Pancreas (tissue), 10 donors: ENCODE measurements at places on chromosomes 2 and 18. TPM values are rescaled to one million over a fixed set of nuclear protein-coding genes. Genes with fewer than 3 reads are reported as not detected.

Gene FHOD3
- 1.7 TPM for polyA plus RNA-seq

Gene SERPINB4
- not detected for polyA plus RNA-seq

Gene GAD1
- polyA plus RNA-seq = 0.73 TPM

Gene ST8SIA5
- polyA plus RNA-seq = 0.27 TPM

Gene STAT4
- polyA plus RNA-seq = 6.4 TPM

Gene VWA3B
- 0.07 TPM for polyA plus RNA-seq

Gene DSG4
- polyA plus RNA-seq = not detected

Gene AGPS
- 4.9 TPM for polyA plus RNA-seq

Gene ANKRD62
- 1.6 TPM for polyA plus RNA-seq

Gene ATP6V1C2
- polyA plus RNA-seq = 2.0 TPM

Gene SERPINB2
- polyA plus RNA-seq = 0.46 TPM

Gene TNFAIP6
- polyA plus RNA-seq = not detected

Gene GPR35
- polyA plus RNA-seq = 4.1 TPM

Gene PROM2
- polyA plus RNA-seq = 8.3 TPM

Gene FBXO41
- 4.9 TPM for polyA plus RNA-seq

Gene RAD51AP2
- polyA plus RNA-seq = 0.08 TPM

- DNase-seq = no peak
Observed at GRCh38 chr18:55064760-55065159, 105.5 kb upstream of the CCDC68 start.

DNA sequence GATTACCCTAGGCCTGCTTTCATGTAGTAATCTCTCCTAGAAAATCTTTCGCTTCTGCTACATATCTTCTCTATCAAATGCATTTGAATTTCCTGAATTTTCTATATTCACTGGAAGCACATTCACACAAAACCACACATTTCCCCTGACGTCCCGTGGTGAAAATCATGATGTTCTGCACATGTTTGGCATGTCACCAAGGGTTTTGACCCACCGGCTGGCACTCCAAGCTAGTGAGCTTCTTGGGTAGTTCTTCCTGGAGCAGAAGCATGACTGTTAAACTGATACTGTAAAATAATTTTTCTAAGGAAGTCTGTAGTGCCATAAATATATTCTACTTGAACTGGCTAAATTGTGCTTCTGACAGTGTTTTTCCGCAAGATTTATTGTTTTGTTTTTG, 510.1 kb upstream of the SLC8A1 start:
- DNase-seq = no peak

- DNase-seq = no peak
Observed at GRCh38 chr2:182110347-182110746, 124.7 kb downstream of the PPP1R1C start.

GRCh38 chr2:60595953-60596352, 42.5 kb upstream of the BCL11A start:
- no peak for DNase-seq

DNA sequence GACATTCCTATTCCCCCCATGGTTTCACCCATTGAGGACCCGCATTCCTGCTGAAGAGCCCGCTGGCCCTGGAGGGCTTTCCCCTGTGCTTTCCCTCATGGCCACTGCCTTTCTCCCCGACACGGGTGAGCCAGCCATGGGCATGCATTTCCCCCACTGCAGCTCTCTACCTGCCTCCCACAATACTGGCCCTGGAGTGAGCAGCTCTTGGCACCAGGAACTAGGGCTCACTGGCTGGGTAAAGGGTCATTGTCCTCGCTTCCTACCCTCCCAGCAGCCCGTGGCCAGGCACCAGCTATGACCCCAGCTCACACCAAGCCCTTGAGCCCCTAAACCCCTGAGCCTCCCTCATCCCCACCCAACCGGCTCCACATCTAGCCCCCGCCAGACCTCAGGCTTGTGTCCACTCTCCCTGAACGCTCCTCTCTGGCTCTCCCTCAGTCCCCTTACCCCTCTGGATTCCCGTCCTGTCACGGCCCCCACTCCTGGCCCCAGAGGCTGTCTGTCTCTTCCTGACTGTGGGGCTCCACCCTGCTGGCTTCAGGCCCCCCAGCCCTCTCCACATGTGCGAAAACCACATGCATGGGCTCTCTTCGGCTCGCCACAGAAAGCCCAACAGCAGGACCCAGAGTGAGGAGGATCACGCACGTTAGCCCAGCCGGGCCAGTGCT, 199.8 kb downstream of the ZFP36L2 start:
- peak; percentile 16 for DNase-seq

DNA sequence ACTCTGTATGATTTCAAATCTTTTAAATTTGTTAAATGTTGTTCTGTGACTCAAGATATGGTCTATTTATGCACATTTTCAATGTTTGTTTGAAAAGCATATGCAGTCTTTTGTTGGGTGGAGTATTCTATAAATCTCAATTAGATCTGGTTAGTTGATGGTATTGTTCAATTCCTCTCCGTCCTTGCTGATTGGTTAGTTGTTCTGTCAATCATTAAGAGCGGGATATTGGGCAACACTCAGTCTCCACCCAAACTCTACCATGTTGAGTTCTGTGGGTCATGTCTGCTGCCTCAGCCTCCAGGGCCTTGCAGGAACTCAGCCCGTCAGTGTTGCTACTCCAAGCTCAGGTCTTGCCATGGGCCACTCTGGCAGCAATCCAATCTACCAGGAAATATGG, 118.9 kb downstream of the VWA3B start:
- DNase-seq = no peak

- no peak for DNase-seq
Observed at GRCh38 chr2:146661473-146662096, 1183.2 kb upstream of the ACVR2A start.

DNA sequence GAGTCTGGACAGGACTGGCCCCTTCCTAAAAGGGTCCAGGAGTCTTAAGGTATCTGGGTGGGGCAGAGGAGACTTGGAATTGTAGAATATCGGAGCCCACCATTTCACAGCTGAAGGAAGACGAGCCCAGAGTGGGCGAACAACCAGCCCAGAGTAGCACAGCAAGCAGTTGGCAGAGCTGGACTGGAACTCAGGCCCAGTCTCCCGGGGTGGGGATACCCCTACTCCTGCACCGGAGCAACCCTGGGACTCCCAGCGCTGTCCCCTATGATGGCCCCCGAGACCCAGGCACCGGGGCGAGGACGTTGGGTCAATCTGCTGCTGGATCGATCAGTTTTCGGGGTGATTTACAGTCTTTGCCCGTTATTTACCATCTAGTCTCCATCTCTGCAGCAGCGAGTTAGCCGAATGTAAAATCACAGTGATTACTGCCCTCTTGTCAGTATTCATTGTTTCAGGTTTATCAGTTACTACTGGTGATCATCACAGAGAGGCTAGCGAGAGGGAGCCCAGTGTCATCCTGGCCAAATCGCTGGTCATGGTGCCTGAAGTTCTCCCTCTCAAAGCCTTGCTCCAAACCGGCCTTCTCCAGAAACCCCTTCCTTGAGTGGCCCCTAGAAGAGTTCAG, 75.3 kb downstream of the SMAD7 start:
- no peak for DNase-seq

GRCh38 chr18:54828281-54828881, at the start of gene RAB27B:
TSS of gene RAB27B (plus strand) at chr18:54828477. CDS start at chr18:54877586, 49,109 bp downstream.
- DNase-seq = peak; percentile 84

GRCh38 chr2:28616396-28616999, 120.6 kb downstream of the PLB1 start:
- DNase-seq = no peak

GRCh38 chr2:39216346-39217191, 27.2 kb downstream of the CDKL4 start:
- no peak for DNase-seq

DNA sequence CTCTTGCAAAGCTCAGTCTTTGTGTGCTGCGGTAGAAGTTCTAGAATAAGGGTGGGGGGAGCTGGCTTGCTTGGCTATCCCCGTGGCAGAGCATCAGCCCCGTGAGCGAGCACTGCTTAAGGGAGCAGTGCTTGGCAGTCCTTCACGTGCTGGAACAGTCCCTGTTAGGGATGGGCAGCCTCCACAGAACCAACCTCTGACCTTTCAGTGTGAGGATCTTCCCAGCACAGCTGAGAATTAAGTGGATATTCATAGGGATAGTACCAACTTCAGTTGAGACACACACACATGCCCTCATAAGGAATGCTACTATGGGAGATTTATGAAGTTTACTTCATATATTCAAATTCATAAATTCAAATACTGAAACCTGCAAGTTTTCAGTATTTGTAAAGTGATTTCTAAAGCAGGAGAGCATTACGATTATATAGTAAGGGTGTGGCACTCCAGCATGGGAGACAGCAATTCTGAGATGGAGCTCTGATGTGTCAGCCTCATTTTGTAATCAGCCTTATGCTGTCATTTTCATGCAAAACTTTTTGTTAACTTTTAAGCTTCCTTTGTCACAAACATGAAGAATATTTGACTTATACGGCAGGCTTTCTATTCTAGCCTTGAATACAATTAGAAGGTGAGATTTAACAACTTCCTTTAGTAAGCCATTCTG, 39.5 kb downstream of the ATP9B start:
- DNase-seq = no peak

- DNase-seq = peak; percentile 21
Observed at GRCh38 chr2:133817680-133818566, 249.7 kb upstream of the NCKAP5 start.

DNA sequence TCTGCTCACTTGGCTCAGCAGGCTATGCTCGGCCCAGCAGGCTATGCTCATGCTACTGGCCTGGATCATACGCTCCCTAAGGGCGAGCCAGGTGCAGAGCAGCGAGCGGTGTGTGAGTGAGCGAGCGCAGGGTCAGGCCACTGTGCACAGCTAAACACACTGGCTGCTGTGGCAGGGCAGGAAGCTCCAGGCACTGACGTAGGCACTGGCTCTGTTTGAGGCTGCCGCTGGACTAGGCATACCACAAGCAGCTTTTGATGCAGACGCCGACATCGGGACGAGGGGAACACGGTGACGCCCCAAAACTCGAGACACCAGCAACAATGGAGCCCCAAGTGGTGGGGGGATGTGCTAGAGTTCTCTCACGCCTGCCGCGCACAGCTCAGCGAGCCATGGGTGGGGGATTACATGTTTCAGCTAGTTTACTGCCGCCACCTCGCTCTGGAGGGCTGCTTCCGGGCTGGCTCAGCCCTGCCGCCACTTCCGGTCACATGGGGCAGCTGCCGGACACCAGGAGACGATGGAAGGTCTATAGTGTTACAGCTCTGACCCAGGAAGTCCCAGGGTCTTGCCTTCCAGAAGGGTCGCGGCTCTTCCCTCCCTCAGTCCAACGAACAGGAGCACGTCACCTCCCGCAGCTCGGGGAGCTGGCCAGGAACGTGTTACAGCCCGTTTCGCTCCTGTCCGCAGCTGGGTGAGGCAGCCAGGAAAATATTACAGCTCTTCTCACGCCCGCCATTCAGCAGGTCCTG, 1176.9 kb upstream of the LRRTM1 start:
- DNase-seq = no peak

- no peak for DNase-seq
Observed at GRCh38 chr2:190530248-190530900, 4.1 kb downstream of the NEMP2 start.

DNA sequence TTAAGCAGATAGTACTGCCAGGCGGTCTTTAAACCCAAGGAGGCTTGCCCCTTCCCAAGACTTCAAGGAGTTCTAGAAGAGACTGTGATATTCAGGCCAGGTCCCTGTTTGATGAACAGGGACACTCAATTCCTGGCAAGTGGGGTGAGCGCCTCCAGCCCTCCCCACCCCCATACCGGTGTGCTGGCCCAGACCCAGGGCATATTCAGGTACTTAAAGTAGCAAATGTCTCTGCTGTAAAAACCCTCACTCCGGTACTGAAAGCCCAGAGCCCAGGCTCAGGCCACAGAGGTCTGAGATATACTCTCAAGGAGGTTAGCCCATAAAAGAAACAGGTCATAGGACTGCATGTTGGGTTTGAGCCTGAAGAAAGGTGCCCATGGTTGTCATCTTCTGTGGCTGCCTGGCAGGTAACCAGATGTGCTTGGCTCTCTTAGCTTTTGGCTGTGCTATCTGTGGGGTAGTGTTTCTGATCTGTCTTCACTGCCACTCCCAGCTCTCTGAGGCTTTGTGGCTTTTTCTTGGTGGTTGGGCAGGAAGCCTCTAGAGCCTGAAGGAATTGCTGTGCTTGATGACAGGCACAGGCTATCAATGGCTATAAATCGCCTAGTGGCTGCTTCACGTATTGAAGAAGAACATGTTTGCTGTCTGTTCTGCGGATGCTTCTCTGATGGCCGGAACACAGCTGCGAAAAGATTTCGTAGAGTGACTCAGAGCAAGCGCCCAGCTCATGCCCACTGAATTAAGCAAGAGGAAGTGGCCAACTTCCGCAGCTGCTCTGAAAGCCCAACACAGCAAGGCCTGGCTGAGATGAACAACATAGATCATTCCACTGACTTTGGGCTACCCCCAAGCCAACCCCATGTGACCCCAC, 63.3 kb upstream of the ALPP start:
- no peak for DNase-seq

DNA sequence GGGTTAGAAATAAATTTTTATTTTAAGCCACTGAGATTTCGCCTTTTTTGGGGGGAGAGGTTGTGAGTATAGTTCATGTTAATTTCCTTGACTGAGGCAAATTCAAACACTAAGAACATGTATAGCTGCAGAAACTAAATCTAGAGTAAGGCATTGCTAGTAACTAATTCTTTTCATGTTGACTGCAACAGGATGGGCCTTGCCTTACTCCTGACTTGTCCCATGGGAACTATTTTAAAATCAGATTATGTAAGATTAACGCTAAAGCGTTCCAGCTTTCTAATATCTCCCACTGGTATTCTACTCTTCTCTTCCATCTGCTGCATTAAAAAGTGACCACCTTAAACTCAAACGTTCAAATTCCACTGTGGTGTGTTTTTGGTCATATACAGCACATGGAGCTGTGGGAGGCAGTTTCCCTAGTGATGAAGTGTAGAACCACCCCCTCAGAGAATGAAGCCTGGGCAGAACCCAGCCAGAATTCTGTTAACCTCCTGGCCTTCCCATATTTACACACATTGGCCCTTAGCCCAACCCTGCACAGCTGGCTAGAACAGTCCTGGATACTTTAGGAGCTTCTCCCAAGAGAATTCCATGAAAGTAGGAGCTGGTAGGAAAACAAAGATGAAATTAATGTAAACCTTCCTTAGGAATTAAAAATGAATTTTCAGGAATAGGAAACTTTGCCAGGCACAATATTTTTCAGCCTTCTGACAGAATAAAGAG, 687.8 kb downstream of the SLC4A3 start:
- no peak for DNase-seq

DNA sequence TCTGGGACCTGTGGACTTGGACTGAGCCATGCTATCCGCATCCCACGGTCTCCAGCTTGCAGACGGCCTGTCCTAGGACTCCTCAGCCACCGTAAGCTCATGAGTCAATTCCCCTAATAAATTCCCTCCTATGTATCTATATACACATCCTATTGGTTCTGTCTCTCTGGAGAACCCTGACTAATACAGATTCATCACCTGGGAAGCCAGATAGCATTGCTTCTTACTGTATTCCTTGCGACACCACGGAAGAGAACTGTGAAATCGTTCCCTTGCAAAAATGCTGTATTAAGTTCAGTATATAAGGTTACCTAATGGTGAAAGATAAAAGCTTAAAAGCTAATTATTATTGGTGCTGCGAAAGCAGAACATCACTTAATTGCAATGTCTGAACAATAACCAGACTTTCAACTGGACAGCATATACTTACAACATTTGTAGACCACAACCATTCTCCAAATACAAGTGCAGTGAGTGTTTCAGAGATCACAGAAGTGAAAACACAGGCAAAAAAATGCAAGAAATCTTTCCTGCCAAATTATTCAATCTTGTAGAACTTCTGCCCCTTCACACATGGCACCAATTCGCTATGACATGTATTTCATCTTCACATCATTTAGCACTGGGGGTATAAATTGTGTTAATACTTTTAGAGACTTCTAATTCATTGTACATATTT, 352.9 kb downstream of the TXNL1 start:
- DNase-seq = no peak
